Stomach (tissue), 19 donors: ENCODE measurements at places on chromosomes 2 and 18. TPM values are rescaled to one million over a fixed set of nuclear protein-coding genes. Genes with fewer than 3 reads are reported as not detected.

The ASTL gene
- not detected for total RNA-seq

- peaks cover 45% of the 10 kb centered on the region for H3K4me1 ChIP-seq
- no peak for DNase-seq
- no peak overlapping the region for H3K4me3 ChIP-seq
These were observed 17.2 kb downstream of the TMEM127 start for GRCh38 chr2:96248624-96249023.

The KRTCAP3 gene
- 16.5 TPM for total RNA-seq

The ASXL3 gene
- 1.2 TPM for total RNA-seq

The SOCS6 gene
- 20.3 TPM for total RNA-seq

DNA sequence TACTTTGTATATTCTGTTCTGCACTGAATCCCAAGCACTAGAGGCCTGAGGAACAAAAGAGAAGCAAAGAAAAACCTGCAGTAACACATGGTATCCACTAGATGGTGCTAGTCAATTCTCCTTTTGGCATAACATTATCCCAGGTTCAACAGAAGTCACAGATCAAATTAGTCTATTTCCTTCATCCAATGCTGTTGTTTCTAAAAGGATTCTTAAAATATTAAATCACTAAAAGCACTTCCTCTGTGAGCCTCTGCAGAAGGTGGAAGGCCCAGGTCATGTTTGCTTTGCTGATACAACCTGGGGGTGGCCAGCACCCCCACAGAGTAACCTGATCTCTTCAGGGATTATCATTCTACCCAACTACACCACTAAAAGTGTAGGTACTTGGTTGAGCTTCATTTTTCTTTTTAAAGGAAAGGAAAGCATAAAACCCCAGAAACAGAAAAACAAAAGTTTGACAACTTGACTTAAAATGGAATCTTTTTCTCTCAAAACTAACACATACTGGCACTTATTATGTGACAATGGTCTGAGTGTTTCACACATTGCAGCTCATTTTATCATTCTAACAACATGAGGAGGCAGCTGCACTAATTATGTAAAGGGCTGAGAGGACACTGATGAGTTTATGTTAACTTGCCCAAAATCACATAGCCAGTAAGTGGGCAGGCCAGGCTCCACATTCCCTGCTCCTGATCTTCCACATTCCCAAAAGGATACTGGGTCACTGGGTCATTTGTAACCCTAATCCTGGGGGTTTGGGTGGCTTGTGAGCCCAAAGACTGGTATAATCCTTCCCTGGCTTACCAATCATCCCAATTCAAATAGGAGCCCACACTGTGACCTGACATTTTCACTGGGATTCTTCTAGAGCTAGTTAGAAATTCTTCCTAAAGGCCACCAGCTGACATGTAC, 66.8 kb upstream of the DNER start:
- H3K36me3 ChIP-seq = peaks cover 74% of the 10 kb centered on the region
- DNase-seq = peak; percentile 69
- no peaks in the 10 kb centered on the region for H3K27me3 ChIP-seq
- no peak overlapping the region for H3K27ac ChIP-seq
- no peak overlapping the region for H3K4me3 ChIP-seq

- no peak overlapping the region for H3K4me3 ChIP-seq
- H3K27me3 ChIP-seq = no peaks in the 10 kb centered on the region
- no peak for DNase-seq
- H3K4me1 ChIP-seq = peaks cover 8% of the 10 kb centered on the region
- H3K27ac ChIP-seq = no peak overlapping the region
- H3K36me3 ChIP-seq = no peaks in the 10 kb centered on the region
These were observed 26.5 kb upstream of the ERICH2 start for GRCh38 chr2:170743530-170744239.

GRCh38 chr2:202204855-202205254, 33.5 kb downstream of the SUMO1 start:
- no peak for DNase-seq
- H3K36me3 ChIP-seq = peaks cover 64% of the 10 kb centered on the region
- H3K27me3 ChIP-seq = no peaks in the 10 kb centered on the region
- H3K4me3 ChIP-seq = no peak overlapping the region
- H3K27ac ChIP-seq = no peak overlapping the region

GRCh38 chr2:222436040-222436413, 11.7 kb downstream of the SGPP2 start:
- no peak overlapping the region for H3K4me3 ChIP-seq
- no peaks in the 10 kb centered on the region for H3K36me3 ChIP-seq
- H3K4me1 ChIP-seq = peaks cover 4% of the 10 kb centered on the region
- H3K27ac ChIP-seq = peak overlapping the region; percentile 9

- peaks cover 16% of the 10 kb centered on the region for H3K4me1 ChIP-seq
- no peaks in the 10 kb centered on the region for H3K36me3 ChIP-seq
- no peak overlapping the region for H3K27ac ChIP-seq
- H3K27me3 ChIP-seq = peaks cover 37% of the 10 kb centered on the region
These were observed 117.3 kb downstream of the MSH2 start for GRCh38 chr2:47520302-47520630.

GRCh38 chr2:148968776-148969319, 69.7 kb upstream of the LYPD6B start:
- DNase-seq = no peak
- H3K4me3 ChIP-seq = no peak overlapping the region
- no peaks in the 10 kb centered on the region for H3K4me1 ChIP-seq
- no peak overlapping the region for H3K27ac ChIP-seq
- no peaks in the 10 kb centered on the region for H3K36me3 ChIP-seq
- H3K27me3 ChIP-seq = no peaks in the 10 kb centered on the region

DNA sequence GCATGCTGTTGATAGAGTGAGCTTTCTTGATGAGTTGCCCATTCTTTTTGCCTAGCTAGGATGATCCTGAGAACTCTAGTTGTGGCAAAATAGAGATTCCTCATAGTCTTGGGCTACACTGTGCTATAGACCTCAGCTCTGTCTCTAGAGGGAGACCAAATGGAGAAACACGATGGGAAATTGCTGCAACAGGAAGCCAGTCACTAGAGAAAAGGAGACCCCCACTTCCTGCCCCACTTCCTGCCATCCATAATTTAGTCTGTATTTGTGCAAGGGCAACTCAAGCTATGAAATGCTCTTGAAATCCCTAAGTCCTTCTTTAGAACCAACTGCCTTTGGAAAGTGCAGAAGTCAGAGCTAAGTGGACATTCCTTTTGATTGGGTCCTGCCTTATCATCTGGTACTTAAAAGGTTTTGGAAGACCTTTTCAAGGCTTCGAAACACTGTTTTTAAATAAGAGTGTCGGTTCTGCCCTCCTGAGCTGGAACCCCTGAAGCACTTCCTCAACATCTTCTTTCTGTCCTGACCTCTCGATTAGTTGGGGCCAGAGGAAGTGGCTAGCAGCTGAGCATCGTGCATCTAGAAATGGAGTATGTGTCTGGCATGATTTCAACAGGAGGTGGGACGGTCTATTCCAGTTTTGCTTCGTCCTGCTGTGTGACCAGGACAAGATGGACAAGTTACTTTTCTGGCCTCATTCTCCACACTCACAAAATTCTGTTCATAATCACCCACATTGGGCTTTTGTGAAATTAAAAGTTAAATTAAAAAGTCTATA, 8.6 kb upstream of the KCNE4 start:
- no peaks in the 10 kb centered on the region for H3K36me3 ChIP-seq
- no peaks in the 10 kb centered on the region for H3K27me3 ChIP-seq
- H3K4me3 ChIP-seq = no peak overlapping the region
- H3K27ac ChIP-seq = no peak overlapping the region
- no peak for DNase-seq

GRCh38 chr2:187569042-187569441, 14.8 kb upstream of the TFPI start:
- H3K4me3 ChIP-seq = no peak overlapping the region
- no peaks in the 10 kb centered on the region for H3K27me3 ChIP-seq
- H3K36me3 ChIP-seq = no peaks in the 10 kb centered on the region
- no peak overlapping the region for H3K27ac ChIP-seq
- no peaks in the 10 kb centered on the region for H3K4me1 ChIP-seq

DNA sequence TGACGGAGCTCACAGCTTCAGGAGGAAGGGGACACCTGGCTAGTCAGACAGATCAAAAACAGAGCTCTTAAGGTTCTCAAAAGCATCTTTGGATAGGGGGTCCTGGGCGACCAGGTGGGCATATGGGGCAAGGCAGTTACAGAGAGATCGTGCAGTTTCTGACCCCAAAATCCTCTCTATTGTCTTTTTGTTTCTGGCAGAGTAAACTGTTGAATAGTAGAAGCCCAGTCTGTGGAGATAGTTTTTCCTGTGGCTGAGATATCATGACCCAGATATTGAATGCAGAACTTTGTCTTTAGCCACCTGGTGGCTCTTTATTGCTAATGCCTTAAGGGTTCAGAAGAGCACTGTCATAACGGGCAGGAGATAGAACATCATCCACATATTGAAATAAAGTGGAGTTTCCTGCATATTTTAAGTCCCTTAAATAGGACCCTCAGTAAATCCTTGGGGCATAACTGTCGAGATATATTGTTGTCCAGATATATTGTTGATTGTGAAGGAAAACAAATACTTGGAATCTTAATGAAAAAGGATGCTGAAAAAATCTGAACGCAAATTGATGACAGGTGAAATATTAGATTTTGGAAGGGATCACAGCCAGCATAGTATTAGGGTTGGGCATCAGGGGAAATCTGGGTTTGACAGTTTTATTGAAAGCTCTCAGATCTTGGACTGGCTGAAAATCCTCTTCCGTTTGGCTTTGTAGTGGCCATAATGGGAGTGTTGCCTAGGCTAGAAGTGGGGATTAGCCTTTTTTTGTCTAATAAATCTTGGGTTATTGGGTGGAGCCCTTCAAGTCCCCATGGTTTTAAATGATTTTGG, 14.1 kb upstream of the ZDBF2 start:
- H3K27me3 ChIP-seq = no peaks in the 10 kb centered on the region
- no peak for DNase-seq
- H3K4me1 ChIP-seq = no peaks in the 10 kb centered on the region
- H3K4me3 ChIP-seq = no peak overlapping the region

DNA sequence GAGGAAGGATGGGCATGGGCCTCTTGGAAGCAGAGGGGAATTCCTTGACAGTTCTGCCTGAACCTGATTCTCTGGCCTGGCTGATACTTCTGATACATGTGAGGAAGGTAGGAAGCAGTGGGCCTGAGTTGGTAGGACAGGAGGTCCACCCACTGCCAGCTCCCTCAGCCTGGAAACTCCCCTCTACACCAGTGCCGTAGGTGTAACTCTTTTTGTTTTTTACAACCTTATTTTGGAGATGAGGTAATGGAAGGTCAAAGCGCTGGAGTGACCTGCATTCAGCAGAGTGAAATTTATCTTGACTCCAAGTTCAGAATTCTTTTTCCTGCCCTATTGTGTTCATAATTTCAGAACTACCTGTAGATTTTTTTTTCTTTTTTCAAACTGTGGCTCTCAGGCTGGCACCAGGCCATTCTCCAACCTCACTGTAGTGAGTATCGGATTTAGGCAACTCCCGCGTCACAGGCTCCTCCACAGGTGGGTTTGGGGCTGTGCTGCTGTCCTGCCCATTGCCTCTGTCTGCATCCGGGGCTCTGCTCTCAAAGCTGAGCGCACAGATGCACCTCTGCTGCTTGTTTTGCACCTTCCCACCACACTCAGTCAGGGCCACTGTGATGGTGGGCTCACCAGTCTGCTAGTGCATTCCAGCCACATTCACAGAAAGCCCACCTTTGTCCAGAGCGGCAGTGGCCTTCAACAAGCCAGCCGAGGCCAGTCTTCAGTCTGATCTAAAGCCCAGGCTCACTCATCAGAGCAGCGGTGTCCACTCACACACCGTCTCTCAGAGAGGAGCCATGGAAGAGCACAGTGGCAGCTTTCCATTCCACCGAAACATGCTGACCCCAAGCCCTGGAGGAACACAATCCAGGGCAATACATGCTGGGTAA, 87.2 kb downstream of the UXS1 start:
- peaks cover 47% of the 10 kb centered on the region for H3K36me3 ChIP-seq
- DNase-seq = no peak
- no peak overlapping the region for H3K4me3 ChIP-seq
- H3K4me1 ChIP-seq = peaks cover 32% of the 10 kb centered on the region

The STARD7 gene
- total RNA-seq = 50.9 TPM

GRCh38 chr2:160377204-160377995, 116.2 kb downstream of the RBMS1 start:
- H3K4me3 ChIP-seq = no peak overlapping the region
- H3K27me3 ChIP-seq = no peaks in the 10 kb centered on the region
- peaks cover 48% of the 10 kb centered on the region for H3K4me1 ChIP-seq
- peak overlapping the region; percentile 80 for H3K27ac ChIP-seq
- no peak for DNase-seq

GRCh38 chr2:146602856-146603255, 1242.0 kb upstream of the ACVR2A start:
- H3K27me3 ChIP-seq = no peaks in the 10 kb centered on the region
- no peak overlapping the region for H3K27ac ChIP-seq
- H3K4me3 ChIP-seq = no peak overlapping the region
- H3K36me3 ChIP-seq = no peaks in the 10 kb centered on the region

The LAMA3 gene
- 41.5 TPM for total RNA-seq

DNA sequence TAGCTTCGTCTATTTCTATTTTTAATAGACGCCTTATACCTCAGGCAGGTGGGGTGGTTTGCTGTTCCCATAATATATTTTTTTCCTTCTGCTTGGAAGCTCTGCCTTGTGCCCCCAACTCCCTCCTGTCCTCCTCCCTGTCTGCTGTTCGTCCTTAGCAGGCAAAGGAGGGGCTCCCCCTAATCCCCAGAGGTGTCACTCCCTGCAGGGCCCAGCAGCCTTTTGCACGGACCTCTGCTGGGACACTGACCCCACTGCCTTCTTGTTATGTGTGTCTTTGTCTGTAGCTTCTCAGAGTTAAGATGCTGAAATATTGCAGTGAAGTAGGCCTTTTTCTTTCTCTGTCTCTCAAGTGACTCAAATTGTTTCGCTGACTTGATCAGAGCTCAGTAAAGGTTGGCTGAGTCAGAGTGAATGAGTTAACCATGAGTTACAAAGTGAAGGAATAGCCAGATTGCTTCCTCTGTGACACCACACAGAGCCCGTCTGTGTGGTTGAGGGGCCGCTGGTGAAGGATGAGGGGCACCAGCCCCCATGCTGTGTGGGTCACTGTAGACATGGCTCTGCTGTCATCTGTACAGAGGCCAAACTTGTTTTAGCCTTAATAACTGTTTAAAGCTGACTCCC, 47.7 kb downstream of the PRKCE start:
- DNase-seq = no peak
- H3K36me3 ChIP-seq = no peaks in the 10 kb centered on the region
- no peak overlapping the region for H3K4me3 ChIP-seq
- H3K27me3 ChIP-seq = no peaks in the 10 kb centered on the region

GRCh38 chr2:62687636-62688035, 17.9 kb upstream of the EHBP1 start:
- H3K27me3 ChIP-seq = no peaks in the 10 kb centered on the region
- no peak overlapping the region for H3K27ac ChIP-seq
- no peak overlapping the region for H3K4me3 ChIP-seq
- no peaks in the 10 kb centered on the region for H3K4me1 ChIP-seq
- H3K36me3 ChIP-seq = no peaks in the 10 kb centered on the region
- DNase-seq = no peak
